Stomach (tissue), 19 donors: ENCODE measurements at places on chromosomes 4 and X. TPM values are rescaled to one million over a fixed set of nuclear protein-coding genes. Genes with fewer than 3 reads are reported as not detected.

DNA sequence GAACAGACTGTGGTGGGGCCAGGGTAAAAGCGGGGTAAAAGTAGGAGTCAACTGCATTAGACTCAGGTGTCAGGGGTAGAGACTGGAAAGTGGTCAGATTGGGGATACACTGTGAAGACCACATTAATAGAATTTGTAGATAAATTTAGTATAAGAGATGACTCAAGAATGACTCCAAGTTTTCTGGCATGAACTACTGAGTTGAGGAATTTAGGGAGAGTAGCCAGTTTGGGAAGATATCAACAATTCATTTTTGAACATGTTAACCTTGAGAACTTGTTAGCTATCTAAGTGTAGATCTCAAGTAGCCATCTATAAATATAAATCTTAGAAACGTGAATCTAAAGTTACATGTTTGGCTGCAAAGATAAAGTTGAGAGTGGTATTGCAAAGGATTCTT lies 206.9 kb upstream of the HCCS start:
- DNase-seq, result no peak

GRCh38 chr4:54898056-54898562 lies 227.3 kb downstream of the KDR start:
- DNase-seq, result no peak

- DNase-seq, result no peak
These were observed 249.6 kb downstream of the DHRSX start for GRCh38 chrX:2251211-2251610.

DNA sequence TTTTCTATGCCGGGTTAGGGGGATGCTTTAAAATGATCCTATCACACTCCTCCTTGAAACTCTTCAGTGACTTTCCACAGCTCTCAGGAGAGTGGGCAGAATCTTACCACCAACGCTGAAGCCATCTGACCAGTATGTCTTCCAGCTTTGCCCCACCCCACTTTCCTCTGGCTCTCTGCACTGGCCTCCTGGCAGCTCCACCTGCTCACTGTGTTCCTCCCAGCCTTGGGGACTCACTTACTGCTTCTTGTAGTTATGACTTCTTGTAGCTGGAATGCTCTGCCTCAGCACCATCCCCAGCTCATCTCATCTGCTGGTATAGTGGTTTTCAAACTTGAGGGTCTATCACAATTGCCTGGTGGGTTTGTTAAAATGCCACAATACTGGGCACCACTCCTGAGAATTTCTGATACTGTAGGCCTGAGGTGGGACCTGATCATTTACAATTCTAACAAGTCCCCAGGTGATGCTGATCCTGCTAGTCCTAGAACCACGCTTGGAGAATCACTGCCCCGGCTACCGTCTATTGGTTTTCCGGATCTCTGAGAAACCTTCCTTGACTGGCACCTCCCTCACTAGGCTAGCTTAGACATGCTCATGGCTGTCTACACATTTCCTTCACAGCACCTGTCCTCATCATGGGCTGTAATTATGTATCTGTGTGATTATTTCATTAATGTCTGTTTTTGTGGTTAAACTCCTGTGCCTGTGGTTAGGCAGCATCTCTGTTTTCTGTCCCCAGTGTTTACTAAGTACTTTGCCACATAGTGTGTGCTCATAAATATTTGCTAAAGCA lies 152.2 kb downstream of the MGST2 start:
- no peak for DNase-seq

- no peak for DNase-seq
These were observed 95.4 kb downstream of the SLC2A9 start for GRCh38 chr4:9925750-9926439.

- no peak for DNase-seq
These were observed 2142.5 kb upstream of the TENM3 start for GRCh38 chr4:180100433-180101344.

GRCh38 chr4:48093991-48094416 lies 40.0 kb downstream of the TXK start:
- DNase-seq, result no peak

- DNase-seq, result no peak
These were observed 4.1 kb upstream of the USP11 start for GRCh38 chrX:47228550-47229270.

- DNase-seq, result no peak
These were observed 39.0 kb downstream of the FBXO8 start for GRCh38 chr4:174244441-174244840.

DNA sequence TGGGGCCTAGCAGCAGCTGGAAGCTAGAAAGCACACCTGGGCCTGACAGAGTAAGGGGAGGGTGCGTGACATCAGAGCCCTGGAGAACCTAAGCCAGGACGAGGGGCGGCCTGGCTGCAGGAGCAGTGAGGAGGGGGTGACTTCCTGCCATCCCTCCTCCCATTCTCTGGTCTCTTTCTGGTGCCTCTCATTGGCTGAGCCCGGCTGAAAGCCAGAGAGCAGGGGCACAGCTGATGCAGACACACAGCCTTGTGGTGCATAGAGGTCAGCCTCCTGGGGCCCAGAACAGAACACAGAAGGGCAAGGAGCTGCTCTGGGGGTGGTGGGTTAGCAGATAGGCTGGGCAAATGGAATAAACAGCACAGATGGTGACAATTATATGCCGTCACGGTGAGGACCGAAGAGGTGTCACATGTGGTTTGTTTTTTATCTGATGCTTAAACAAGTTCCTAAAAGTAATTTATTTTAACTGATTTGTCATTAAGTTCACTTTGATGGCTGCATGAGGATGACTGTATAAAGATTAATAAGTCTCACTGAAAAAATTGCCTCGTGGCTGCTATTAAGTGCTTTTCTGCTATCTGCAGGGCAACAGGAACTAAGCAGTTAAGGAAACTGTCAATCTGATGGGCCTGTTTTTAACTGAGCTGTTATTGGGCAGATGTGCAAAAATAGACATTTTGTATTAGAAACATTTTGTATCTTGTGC lies 102.0 kb downstream of the FNIP2 start:
- no peak for DNase-seq

DNA sequence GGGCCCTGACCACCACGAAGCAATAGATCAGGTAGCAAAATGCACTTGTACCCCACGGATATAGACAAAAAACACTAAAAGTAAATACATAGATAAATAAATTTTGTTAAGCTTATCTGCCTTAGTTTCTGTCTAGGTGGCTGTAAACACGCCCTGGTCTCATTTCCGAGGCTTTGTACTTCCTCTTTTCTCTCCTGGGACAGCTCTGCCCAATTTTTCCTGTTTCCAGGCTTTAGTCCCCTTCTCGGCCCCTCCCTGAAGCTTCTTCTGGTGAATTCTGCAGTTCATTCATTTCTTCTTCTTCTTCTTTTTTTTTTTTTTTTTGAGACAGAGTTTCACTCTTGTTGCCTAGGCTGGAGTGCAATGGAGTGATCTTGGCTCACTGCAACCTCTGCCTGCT lies 73.4 kb upstream of the STOX2 start:
- no peak for DNase-seq

DNA sequence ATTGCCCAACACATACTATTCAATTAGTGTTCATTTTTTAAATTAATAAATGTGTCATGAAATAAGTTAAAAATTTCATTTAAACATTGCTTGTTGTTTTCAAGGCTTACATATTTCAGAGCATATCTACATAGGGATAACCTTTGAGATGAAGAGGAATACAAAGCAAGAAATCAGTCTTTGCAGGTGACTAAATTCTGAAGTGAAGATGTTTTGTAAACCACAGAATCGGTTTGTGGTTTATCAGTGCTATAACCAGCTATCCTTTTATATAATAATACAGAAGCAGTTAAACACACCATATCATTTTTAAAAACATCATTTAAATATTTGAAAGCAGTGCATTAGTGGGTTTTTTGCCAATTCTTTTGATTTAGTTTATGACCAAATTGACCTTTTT lies 26.9 kb downstream of the FAM241A start:
- DNase-seq, result no peak

GRCh38 chr4:76637712-76638361 lies 202.8 kb downstream of the SHROOM3 start:
- no peak for DNase-seq

GRCh38 chr4:48297256-48297846 lies 27.7 kb upstream of the TEC start:
- no peak for DNase-seq

- DNase-seq, result peak; percentile 64
These were observed 156.1 kb downstream of the STPG2 start for GRCh38 chr4:97987019-97987648.

DNA sequence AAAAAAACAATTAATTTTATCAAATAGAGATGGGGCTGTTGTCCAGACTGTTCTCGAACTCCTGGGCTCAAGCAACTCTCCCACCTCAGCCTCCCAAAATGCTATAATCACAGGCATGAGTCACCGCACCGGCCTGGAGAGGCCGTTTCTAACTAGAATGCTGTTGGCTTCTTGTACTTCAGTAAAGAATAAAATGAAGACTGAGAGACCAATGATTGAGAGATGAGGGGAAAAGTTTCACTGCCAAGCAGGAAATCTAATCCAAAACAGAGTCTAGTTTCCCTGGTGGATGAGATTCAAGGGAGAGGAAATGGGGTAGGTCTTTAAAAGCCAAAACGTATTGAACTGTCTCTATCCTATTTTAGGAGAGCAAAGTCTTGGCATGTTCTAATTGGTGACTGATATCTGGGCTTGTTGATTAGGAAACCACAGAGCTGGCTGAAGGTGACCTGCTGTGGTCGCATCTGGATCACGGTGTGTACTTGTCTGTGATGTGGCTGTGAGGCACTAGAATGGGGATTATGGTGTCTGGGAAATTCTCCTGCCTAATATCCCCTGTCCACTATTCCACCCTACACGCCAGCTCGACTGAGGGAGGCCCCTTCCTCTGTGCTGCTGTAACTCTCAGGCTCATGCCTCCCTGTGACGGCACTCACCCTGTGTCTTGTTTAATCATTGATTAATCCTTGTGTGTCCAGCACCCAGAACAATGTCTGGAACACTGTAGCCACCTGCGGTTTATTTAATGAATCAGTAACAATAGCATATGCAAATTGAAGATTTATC lies 15.0 kb upstream of the TRIM2 start:
- DNase-seq, result peak; percentile 42

- DNase-seq, result no peak
These were observed 157.8 kb upstream of the AADAT start for GRCh38 chr4:170247596-170247995.

DNA sequence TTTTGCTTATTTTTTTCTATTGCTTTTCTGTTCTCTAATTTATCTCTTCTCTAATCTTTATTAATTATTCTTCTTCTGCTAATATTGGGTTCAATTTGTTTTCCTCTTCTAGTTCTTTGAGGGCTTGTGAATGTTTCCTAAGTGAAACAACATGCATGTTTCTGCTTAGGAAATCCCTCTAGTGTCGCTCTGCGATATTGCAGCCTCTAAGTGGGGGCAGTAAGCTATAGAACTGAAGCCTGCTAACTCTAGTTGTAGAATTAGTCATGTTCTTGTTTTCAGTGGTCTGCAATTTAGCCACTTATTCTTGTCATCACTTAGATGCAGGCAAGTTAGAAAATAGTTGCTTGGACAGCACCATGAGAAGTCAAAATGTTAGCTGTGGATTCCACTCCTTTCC lies 222.6 kb downstream of the SPIN4 start:
- DNase-seq, result no peak

The CLGN gene
- total RNA-seq, result 1.4 TPM

The TMPRSS11B gene
- not detected for total RNA-seq

The GYPE gene
- not detected for total RNA-seq

The ITGB1BP2 gene
- total RNA-seq, result 14.3 TPM

The STOX2 gene
- total RNA-seq, result 20.6 TPM

The MOSPD2 gene
- 16.5 TPM for total RNA-seq

The SLC49A3 gene
- total RNA-seq, result 9.4 TPM
